ENCODE measurements at places on chromosomes 12 and 14.

GRCh38 chr12:29731591-29731990, 52.2 kb downstream of the TMTC1 start:
- DNase-seq, result no peak

DNA sequence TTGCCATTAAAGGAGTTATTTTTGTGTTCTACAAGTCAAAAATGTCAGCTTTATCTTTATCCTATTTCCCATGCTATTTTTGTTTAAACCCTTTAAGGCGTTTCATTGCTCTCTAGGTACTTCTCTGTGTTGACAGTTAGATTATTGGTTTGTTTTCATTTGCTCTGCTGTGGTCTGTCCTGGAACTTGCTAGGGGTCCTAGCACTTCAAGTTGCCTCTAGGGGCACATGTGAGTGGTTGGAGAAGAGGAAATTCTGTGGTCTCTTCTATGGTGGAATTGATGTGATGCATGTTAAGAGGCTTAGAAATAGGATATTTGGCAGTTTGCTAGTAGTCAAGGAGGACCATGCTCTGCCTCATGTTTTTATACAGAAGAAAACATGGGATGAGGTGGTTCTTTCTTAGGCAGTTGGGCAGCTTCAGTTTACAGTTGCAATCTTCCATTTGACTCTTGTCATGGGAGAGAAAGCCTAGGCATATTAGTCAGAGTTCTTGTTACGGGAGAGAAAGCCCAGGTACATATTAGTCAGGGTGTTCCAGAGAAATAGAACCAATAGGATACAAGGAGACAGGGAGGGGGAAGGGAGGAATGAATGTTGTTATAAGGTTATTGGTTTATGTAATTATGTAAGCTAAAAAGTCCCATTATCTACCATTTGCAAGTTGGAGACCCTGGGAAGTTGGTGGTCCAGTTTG, 14.4 kb downstream of the TTLL5 start:
- DNase-seq, result no peak

GRCh38 chr14:76963372-76963771, 65.1 kb downstream of the IRF2BPL start:
- DNase-seq, result no peak

GRCh38 chr12:28063355-28063880, 90.9 kb upstream of the PTHLH start:
- no peak for DNase-seq

- DNase-seq, result no peak
Observed at GRCh38 chr12:106980944-106981343, 6.0 kb downstream of the MTERF2 start.

DNA sequence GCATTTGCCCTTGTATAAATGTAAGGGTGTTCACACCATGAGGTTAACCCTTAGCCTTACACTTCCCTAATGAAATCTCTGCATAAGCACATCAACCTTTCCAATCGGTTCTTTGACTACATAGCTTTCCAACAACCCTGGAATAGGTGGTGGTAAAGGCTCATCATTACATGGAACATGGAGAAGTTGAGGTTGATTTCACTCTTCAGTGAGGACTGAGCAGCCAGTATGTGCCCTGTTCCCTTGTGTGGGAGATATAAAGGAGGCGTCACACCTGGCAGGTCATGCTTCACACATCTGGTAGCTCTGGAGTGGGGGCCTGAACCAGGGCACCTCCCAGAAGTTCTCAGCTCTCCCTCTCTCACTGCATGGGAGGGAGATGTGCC, 21.7 kb upstream of the JPH4 start:
- no peak for DNase-seq

GRCh38 chr14:21882226-21882625, 208.6 kb upstream of the OR4E1 start:
- DNase-seq, result no peak

DNA sequence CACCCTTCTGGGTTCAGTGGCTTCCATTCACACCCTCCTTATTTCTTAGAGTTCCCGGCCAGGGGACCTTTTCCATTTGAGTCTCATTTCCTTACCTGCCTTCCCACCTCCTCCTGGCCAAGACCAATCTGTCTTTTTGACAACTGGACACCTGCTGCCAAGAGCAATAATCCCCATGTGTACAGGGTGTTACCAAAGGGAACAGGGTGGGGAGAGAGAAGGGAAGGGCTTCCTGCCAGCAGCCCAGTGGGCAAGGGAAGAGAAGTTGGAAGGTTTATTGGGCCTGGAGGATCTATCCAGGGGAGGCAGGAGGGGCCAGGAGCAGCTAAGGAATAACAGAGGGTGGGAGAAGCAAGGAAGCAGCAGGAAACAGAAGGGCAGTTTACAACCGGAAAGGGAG, 346.2 kb downstream of the C12orf75 start:
- DNase-seq, result no peak

DNA sequence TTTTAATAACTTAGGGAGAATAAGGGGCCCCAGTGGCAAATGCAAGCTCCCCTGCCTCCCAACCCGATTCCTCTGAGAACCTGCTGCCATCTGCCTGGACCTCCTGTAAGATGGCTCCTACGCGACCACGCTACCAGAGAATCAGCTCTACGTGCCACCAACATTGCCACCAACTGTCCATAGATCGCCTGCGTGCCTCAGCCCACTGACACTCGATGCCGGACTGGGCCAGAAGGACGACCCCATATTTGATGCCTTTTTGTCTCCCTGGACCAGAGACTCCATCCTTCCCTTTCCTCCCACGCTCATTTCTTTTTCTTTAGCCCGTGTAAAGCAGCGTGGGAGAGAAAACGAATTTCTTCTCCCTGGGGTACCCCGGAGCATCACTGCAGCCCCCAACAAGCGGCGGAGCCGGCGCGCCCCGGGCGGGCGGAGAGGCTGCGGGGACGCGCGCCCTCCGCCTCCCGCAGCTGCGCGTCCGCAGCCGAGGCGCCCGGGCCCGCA, 565 bp upstream of the KLHL42 start:
- DNase-seq, result peak; percentile 54
